ENCODE measurements at places on chromosomes 13 and 19.

DNA sequence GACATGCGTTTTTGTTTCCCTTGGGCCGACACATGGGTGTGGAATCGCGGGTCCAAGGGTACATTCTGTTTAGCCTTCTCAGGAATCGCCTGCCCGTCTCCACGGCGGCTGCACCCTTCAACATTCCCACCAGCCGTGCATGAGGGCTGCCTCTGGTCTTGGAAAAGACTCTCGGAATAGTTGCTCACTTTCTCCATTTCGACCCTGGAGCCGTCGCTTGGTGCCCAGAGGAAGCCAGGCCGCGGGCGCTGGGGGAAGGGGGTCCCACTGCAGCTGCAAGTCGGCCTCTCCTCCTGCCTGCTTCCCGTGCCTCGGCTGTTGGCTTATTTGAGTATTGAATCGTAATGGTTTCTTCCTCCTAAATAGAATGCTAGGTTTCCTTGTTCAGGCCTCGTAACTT lies 51.5 kb downstream of the KDM4B start:
- DNase-seq: no peak

DNA sequence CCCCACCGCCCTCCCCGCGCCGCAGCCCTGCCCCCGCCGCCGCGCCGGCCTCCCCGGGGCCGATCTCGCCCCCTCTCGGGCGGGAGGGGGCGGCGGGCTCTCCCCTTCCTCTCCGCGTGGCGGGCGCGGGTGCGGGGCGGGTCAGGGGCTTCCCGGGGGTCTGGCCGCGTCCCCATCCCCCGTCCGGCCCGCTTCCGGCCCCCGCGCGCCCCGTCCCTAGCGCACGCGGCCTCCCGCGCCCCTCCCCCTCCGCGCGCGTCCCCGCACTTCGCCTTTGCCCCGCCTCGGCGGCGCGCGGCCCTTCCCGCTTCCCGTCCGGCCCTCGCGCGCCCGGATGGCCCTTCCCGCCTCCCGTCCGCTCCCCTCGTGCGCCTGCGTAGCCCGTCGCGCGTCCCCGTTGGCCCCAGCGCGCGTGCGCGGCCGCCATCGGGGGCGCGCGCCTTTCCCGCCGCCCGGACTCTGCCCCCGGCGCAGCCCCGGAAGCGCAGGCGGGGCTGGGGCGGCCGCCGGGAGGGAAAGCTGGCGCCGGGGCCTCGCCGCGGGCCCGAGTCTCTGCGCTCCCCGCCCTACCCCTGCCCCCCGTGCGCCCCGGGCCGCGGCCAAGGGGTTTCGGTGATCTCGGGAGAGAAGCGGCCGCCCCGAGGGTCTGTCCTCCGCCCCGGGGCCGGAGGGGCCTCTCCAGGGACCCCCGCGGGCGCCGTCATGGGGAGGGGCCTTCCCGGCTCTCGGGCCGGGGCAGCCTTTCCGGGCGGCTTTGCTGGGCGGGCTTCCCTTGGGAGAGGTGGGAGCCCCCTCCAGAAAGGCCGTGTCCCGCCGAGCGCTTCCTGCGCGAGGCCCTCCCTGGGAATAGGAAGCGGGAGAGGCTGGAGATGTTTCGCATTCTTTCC lies 519 bp downstream of the PTBP1 start:
- peak; percentile 79 for DNase-seq

- peak; percentile 99 for DNase-seq
Measured at GRCh38 chr19:1173845-1174809, at the start of gene SBNO2. Gene SBNO2 (minus strand): TSS chr19:1174268. CDS start chr19:1154276, 19,992 bp downstream.

GRCh38 chr13:98175823-98176222 lies 1.2 kb downstream of the RNF113B start:
- no peak for DNase-seq

GRCh38 chr19:10004617-10005016 lies 5.7 kb downstream of the COL5A3 start:
- DNase-seq: no peak

DNA sequence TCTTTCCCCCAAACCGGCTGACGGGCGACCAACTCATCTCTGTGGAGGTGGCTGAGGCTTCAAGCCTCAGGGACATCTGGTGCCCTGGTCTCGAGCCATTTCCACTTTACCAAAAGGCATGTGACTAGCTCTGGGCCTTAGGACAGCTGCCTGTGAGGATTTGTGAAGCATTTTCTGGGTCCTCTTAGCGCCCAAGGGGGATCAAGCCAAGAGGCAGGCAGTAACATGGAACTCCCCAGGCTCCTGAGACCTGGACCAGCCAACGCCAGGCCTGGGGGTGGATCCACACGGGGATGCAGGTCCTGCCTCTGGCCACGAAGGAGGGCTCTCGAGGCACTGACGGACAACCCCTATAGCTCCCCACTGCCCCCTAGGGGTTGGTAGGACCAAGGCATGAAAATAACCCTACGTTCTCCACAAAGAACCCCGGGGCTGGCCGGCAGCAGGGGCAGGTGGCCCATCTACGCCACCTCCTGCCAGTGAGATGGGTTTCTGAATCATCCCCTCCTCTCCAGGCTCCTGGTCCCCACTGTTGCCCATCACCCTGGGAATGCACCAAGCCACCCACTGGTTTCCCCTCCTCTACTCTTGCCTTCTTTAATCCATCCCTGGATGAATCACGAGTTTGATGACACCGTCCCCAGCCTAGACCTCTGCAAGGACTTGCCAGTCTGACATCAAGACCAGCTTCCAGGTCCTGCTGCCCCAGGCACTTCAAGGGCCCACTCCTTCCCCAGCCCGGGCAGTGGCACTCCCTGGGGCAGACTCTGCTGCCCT lies 7.0 kb upstream of the MYDGF start:
- DNase-seq: no peak

- DNase-seq: peak; percentile 54
Measured at GRCh38 chr13:50123862-50124535, 108.8 kb downstream of the KCNRG start.

- DNase-seq: no peak
Measured at GRCh38 chr19:32748497-32748896, 28.9 kb downstream of the TDRD12 start.

- no peak for DNase-seq
Measured at GRCh38 chr13:50518131-50518530, 325.4 kb downstream of the DLEU7 start.

DNA sequence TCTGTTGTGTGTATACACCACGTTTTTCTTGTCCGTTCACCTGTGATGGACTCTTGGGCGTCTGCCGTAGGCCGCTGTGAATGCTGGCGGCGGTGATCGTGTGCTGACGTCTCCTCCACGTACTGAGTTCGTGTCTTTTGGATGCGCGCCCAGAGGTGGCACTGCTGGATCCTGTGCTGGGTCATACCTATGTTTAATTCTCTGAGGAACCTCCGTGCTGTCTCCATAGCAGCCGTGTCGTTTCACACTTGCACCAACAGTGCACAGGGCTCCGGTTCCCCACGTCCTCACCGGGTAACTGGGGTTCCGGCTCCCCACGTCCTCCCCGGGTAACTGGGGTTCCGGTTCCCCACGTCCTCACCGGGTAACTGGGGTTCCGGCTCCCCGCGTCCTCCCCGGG lies 56.2 kb downstream of the ATP11A start:
- no peak for DNase-seq

DNA sequence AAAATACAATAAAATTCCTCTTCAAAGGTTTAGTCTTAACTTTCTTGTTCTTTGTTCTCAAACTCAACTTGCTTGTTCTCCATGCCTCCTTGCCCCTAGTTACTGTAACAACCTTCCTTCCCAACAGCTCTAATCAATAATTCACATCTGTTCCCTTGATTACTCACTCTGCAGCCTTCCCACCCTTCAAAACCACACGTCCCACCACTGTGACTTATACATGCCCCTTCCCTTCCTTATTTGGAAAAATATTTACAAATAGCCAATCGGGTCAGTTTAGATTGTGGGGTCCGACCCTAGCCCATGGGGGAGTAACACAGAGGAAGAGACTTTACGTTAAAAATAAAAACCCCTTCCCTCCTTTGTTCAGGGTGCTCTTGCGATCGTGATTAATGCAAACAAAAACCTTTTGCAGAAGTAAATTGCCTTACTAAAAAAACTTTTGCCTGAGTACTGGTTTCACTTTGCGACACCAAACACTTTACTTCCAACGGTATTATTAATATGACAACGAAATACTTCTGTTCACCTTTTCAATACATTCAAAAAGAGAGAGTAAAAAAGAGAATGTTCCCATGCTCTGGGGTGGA lies 512 bp upstream of the ZNF93 start:
- DNase-seq: peak; percentile 12

- no peak for DNase-seq
Measured at GRCh38 chr13:51361106-51361505, 21.6 kb downstream of the SERPINE3 start.

DNA sequence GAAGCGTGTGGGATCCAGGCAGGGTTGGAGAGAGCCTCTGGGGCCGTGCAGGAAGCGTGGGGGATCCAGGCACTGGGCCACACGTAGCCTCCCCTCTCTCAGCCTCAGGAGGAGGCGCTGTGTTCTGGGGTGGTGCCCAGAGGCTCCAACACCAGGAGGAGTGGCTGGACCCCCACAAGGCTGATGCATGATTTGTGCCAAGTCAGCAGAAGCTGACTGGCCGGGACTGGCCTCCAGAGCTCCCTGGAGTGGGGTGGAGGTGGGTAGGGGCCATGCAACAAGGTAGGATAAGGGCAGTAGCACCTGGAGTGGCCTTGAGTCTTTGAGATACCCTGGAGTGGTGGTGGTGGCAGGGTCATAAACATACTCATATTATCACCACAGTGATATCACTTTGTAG lies 75.3 kb downstream of the ERICH6B start:
- no peak for DNase-seq

- no peak for DNase-seq
Measured at GRCh38 chr13:23671897-23672296, 101.7 kb downstream of the TNFRSF19 start.

DNA sequence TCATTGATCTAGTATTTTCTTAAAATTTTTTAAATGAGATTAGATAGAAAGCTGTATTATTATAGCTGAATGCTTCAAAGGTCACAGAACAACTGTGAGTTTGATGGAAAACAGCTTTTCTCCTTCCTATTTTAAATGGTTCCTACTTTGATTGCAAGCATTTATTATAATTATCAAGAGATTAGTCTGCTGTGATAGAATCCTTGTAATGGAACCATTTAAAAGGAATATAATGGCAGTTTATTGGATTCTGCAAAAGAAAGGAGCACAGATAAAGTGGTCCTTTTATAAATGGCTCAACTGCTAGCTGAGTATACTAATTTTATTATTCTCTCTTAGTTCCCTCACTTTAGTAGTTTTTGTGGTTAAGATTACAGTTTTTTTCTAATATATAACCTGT lies 87.0 kb downstream of the MAB21L1 start:
- DNase-seq: no peak

DNA sequence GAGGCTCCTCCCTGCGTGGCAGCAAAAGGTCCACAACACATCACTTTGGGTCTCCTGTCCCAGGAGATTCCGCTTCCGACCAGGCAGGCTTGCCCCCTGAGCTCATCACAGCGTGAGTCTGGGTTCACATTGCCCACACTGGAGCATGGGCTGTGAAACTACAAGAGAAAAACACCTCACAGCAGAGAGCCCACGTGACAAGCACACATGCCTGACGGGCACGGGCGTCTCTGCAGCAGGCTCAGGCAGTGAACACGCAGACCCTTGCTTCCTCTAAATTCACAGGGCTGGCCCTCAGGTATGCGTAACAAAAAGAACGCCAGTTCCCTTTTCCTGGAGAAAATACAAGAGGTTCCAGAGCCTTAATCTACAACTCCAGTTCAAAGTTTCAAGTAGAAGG lies 41.9 kb downstream of the RASA3 start:
- DNase-seq: peak; percentile 34
